ENCODE measurements at places on chromosomes 3 and 15. TPM values are rescaled to one million over a fixed set of nuclear protein-coding genes. Genes with fewer than 3 reads are reported as not detected.

GPR176 gene
- total RNA-seq: 13.2 TPM

LRRN1 gene
- total RNA-seq: not detected

SLC6A11 gene
- not detected for total RNA-seq

UROC1 gene
- not detected for total RNA-seq

AADACL2 gene
- not detected for total RNA-seq
